Placental pericyte (primary cell): ENCODE measurements at places on chromosomes 11 and 22. TPM values are rescaled to one million over a fixed set of nuclear protein-coding genes. Genes with fewer than 3 reads are reported as not detected.

The CHRDL2 gene
- total RNA-seq: not detected in 2 replicates

The RCE1 gene
- 21.0 and 25.2 TPM in 2 replicates for total RNA-seq

The OVCH2 gene
- not detected in 2 replicates for total RNA-seq

The GRAMD1B gene
- total RNA-seq: 0.44 and 25.3 TPM in 2 replicates

The CALCA gene
- not detected in 2 replicates for total RNA-seq

The SESN3 gene
- total RNA-seq: 0.72 and 1.1 TPM in 2 replicates

The SMC1B gene
- total RNA-seq: not detected in 2 replicates

The C11orf16 gene
- not detected in 2 replicates for total RNA-seq

The FAM180B gene
- total RNA-seq: 0.22 TPM in 1 of 2 replicates, not detected in the other

The MOGAT2 gene
- not detected in 2 replicates for total RNA-seq

The DGCR6 gene
- 0.88 and 1.1 TPM in 2 replicates for total RNA-seq

The OR8A1 gene
- under 0.01 TPM in 2 replicates for total RNA-seq

The C22orf31 gene
- total RNA-seq: not detected in 2 replicates

The MMP12 gene
- 0.22 and 5.6 TPM in 2 replicates for total RNA-seq

The CUL5 gene
- 37.4 and 44.4 TPM in 2 replicates for total RNA-seq

The PLAAT2 gene
- not detected in 2 replicates for total RNA-seq

The SIK2 gene
- 6.8 and 12.6 TPM in 2 replicates for total RNA-seq

The PHOX2A gene
- not detected in 2 replicates for total RNA-seq

The RNF215 gene
- total RNA-seq: 21.5 and 32.8 TPM in 2 replicates

The NPTXR gene
- total RNA-seq: 1.9 and 2.4 TPM in 2 replicates

The KLHDC7B gene
- total RNA-seq: 5.3 TPM in 1 of 2 replicates, not detected in the other

The MGAT3 gene
- 0.57 and 1.1 TPM in 2 replicates for total RNA-seq

The TMEM191C gene
- 0.88 and 3.6 TPM in 2 replicates for total RNA-seq

The IFITM10 gene
- total RNA-seq: 0.22 and 0.43 TPM in 2 replicates

The PATE2 gene
- total RNA-seq: 0.29 TPM in 1 of 2 replicates, not detected in the other

The WEE1 gene
- total RNA-seq: 31.3 and 62.3 TPM in 2 replicates

The MED15 gene
- 27.6 and 98.6 TPM in 2 replicates for total RNA-seq

The ISX gene
- total RNA-seq: not detected in 2 replicates

The CECR2 gene
- total RNA-seq: not detected in 2 replicates

The CRY2 gene
- total RNA-seq: 12.3 and 15.2 TPM in 2 replicates

The RFPL1 gene
- total RNA-seq: not detected in 2 replicates

The LIMK2 gene
- total RNA-seq: 36.2 and 37.0 TPM in 2 replicates

The DAGLA gene
- 2.9 and 4.2 TPM in 2 replicates for total RNA-seq

The TREH gene
- total RNA-seq: not detected in 2 replicates

The EMID1 gene
- not detected in 2 replicates for total RNA-seq

The FAM111B gene
- under 0.01 and 11.5 TPM in 2 replicates for total RNA-seq

The VPREB1 gene
- not detected in 2 replicates for total RNA-seq

The MEI1 gene
- 6.7 and 11.6 TPM in 2 replicates for total RNA-seq

The KCNK4 gene
- total RNA-seq: under 0.01 TPM in 1 of 2 replicates, not detected in the other

The CTSW gene
- total RNA-seq: not detected in 2 replicates

The SORL1 gene
- total RNA-seq: 1.6 and 20.8 TPM in 2 replicates

The EFCAB6 gene
- 1.1 and 1.8 TPM in 2 replicates for total RNA-seq

The IL17REL gene
- not detected in 2 replicates for total RNA-seq

The F2 gene
- not detected in 2 replicates for total RNA-seq

The MYO18B gene
- total RNA-seq: not detected in 2 replicates

The ASCL2 gene
- total RNA-seq: 0.22 TPM in 1 of 2 replicates, not detected in the other

The UNC93B1 gene
- 16.9 and 28.4 TPM in 2 replicates for total RNA-seq

The CCDC89 gene
- total RNA-seq: 2.2 and 5.6 TPM in 2 replicates
